T-helper 17 cell (primary cell): ENCODE measurements at places on chromosomes 7 and 10.

DNA sequence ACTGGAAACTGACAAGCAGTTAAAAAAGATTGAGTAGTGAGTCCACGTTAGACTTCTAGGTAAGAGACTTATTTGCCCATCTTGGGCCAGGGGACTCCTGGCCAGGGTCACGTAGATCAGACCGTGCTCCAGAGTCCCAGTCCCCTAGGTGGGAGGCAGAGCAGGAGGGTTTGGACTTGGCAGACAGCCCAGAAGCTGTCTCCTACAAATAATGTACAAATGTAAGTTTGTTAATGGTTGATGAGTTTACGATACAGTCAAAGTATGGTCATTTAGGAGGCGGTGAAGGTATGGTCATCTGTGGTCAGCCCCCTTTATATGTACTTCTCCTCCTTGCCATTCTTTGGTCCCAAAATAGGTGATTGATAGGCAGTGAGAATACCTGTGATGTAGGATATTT lies 28.2 kb downstream of the INPP5F start:
- no peak overlapping the region for H3K27ac ChIP-seq
- no peak overlapping the region for H3K4me3 ChIP-seq
- H3K36me3 ChIP-seq = peaks cover 3% of the 10 kb centered on the region
- DNase-seq = no peak
- H3K27me3 ChIP-seq = no peaks in the 10 kb centered on the region

- DNase-seq = no peak
- no peak overlapping the region for H3K27ac ChIP-seq
- no peaks in the 10 kb centered on the region for H3K36me3 ChIP-seq
- no peak overlapping the region for H3K4me3 ChIP-seq
- no peaks in the 10 kb centered on the region for H3K27me3 ChIP-seq
Measured at GRCh38 chr7:75650681-75651080, 88.1 kb downstream of the HIP1 start.

- H3K36me3 ChIP-seq = no peaks in the 10 kb centered on the region
- no peaks in the 10 kb centered on the region for H3K4me1 ChIP-seq
- no peak overlapping the region for H3K27ac ChIP-seq
- H3K27me3 ChIP-seq = peaks cover 25% of the 10 kb centered on the region
- no peak overlapping the region for H3K4me3 ChIP-seq
Measured at GRCh38 chr7:21028599-21028998, 241.9 kb upstream of the SP8 start.

DNA sequence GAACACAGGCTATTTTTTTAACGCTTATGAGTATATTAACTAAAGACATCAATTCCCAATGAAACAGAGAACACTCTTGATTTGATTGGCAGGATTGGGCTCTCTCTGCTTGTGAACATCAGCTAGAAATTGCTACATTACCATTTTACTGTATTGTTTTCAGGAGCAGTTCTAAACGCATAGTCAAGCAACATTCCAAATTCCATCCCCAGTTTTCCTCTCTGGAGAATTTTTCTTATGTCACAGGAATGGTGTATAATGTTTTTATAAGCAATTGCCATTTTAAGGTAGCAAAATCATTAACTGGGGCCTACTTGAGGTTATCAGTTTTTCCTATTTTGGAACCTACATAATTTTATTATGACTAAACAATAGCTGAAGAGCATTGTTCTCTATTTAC lies 276.9 kb upstream of the LRRN3 start:
- H3K4me3 ChIP-seq = no peak overlapping the region
- H3K27ac ChIP-seq = no peak overlapping the region
- H3K4me1 ChIP-seq = no peaks in the 10 kb centered on the region
- H3K27me3 ChIP-seq = no peaks in the 10 kb centered on the region
- no peaks in the 10 kb centered on the region for H3K36me3 ChIP-seq

DNA sequence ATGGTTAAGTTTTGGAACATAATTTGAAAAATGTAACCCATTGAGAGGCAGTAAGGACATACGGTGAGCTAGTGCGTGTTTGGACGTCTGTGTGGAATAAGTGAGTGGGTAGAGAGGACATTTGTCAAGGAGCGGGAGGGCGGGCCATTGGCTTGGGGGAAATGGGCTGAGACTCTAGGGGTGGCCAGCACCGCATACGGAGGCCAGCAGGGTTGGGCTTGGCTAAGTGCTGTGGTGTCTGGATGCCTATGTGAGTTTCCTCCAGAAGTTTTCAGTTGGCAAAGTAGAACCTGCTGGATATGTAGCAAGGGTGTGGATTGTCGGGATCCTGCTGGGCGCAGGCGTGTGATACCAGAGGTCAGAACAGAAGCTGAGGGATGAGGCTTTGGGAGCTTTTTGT lies 103.0 kb downstream of the TCF7L2 start:
- peaks cover 24% of the 10 kb centered on the region for H3K27me3 ChIP-seq
- DNase-seq = no peak
- peaks cover 5% of the 10 kb centered on the region for H3K36me3 ChIP-seq
- no peak overlapping the region for H3K4me3 ChIP-seq
- no peak overlapping the region for H3K27ac ChIP-seq

- H3K4me1 ChIP-seq = peaks cover 5% of the 10 kb centered on the region
- no peaks in the 10 kb centered on the region for H3K36me3 ChIP-seq
- no peak overlapping the region for H3K27ac ChIP-seq
- DNase-seq = no peak
- peaks cover 49% of the 10 kb centered on the region for H3K27me3 ChIP-seq
Measured at GRCh38 chr7:35420656-35421055, 166.8 kb upstream of the TBX20 start.

GRCh38 chr10:7788639-7789286 lies 786 bp downstream of the ATP5F1C start:
- peaks cover 42% of the 10 kb centered on the region for H3K4me1 ChIP-seq
- H3K27ac ChIP-seq = no peak overlapping the region
- no peaks in the 10 kb centered on the region for H3K27me3 ChIP-seq
- peaks cover 5% of the 10 kb centered on the region for H3K36me3 ChIP-seq

DNA sequence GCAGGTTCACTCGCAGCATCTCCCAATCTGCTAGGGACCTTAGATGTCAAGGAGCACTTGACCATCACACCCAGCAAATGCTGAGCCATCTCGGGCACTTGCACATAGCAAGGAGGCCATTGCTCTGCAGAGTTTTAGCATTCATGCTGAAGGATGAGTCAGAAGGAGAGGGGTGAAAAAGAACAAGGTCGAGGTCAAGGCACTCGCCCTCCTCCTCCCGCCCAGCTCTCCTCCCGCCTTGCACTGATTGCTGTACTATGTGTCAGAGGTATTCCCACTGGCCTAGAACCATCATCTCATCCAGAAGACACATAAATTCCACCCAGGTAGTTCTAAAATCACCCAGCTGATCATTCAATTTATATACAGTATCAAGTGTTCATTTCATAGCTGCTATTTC lies 255.1 kb upstream of the SP4 start:
- no peak overlapping the region for H3K27ac ChIP-seq
- H3K27me3 ChIP-seq = peaks cover 54% of the 10 kb centered on the region
- H3K4me1 ChIP-seq = peaks cover 5% of the 10 kb centered on the region

GRCh38 chr10:13971601-13972475 lies 358.9 kb downstream of the FRMD4A start:
- H3K36me3 ChIP-seq = no peaks in the 10 kb centered on the region
- H3K27ac ChIP-seq = peak overlapping the region; percentile 11
- no peak overlapping the region for H3K4me3 ChIP-seq
- H3K4me1 ChIP-seq = no peaks in the 10 kb centered on the region
- no peaks in the 10 kb centered on the region for H3K27me3 ChIP-seq

GRCh38 chr7:35480806-35481205 lies 214.1 kb downstream of the HERPUD2 start:
- no peak for DNase-seq
- no peaks in the 10 kb centered on the region for H3K4me1 ChIP-seq
- H3K27ac ChIP-seq = no peak overlapping the region
- H3K4me3 ChIP-seq = no peak overlapping the region

GRCh38 chr7:1359681-1360485 lies 99.4 kb downstream of the MICALL2 start:
- H3K27ac ChIP-seq = no peak overlapping the region
- DNase-seq = no peak
- H3K36me3 ChIP-seq = no peaks in the 10 kb centered on the region
- H3K4me1 ChIP-seq = peaks cover 3% of the 10 kb centered on the region

GRCh38 chr10:11538834-11539190 lies 72.6 kb downstream of the USP6NL start:
- peaks cover 12% of the 10 kb centered on the region for H3K4me1 ChIP-seq
- H3K27ac ChIP-seq = no peak overlapping the region
- H3K36me3 ChIP-seq = peaks cover 5% of the 10 kb centered on the region
- H3K4me3 ChIP-seq = no peak overlapping the region

DNA sequence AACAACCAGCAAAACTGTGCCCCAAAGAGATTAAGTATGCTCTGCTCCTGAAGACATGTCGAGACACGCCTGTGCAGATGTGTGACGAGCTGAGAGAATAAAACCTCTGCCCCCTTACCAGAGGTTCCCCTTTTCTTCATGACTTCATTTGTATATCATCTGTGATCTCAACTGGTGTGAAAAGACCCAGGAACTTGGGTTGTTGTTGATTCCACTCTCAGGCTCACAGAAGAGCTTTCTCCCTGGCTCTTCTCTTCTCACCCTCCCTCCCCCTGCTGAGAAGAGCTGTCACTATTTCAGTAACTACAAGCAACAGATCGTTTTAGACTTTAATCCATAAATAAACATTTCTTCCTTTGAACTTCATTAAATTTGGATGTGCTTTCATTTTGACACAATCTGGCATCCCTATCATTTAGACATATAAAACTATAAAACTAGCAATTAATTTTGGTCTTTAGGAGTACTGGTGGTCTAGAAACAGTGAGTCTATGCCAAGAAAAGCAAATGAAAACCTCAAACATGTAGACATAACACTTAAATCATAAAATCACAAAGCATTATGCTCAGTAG lies 179.3 kb upstream of the FZD8 start:
- no peaks in the 10 kb centered on the region for H3K36me3 ChIP-seq
- DNase-seq = no peak
- H3K4me1 ChIP-seq = no peaks in the 10 kb centered on the region
- H3K4me3 ChIP-seq = no peak overlapping the region
- peaks cover 6% of the 10 kb centered on the region for H3K27me3 ChIP-seq

DNA sequence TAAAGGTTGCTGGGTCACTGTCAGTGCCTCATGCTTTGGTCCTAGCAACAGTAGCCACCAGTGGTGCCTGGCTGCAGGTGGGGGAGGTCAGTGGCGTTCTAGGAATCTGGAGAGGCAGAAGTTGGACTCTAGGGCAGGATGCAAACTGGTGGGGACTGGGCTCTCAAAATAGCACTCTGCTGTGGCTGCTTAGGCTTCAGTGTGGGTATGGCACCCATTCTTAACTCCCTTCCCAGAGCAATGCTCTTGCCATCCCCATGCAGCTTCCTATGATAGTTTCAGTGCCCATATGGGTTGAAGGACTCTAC lies 330.8 kb downstream of the PCDH15 start:
- no peaks in the 10 kb centered on the region for H3K4me1 ChIP-seq
- H3K27me3 ChIP-seq = no peaks in the 10 kb centered on the region
- no peak overlapping the region for H3K27ac ChIP-seq

DNA sequence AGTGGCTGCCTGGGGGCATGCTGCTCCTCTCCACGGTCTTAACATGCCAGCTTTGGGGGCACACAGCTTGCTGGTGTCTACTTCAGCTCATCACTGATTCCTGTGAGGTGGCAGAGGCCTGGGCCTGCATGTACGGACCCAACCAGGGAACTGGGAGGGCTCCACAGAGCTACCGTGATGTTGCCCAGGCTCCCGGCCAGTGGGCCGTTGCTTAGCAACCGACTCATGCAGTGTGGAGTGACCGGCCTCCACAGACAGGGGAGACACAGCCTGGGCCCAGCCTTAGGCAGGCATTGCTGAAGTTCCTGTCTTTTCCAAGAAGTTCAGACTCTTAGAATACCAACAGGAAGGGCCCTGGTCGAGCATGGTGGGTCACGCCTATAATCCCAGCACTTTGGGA lies 25.8 kb upstream of the SH2B2 start:
- H3K36me3 ChIP-seq = no peaks in the 10 kb centered on the region
- DNase-seq = no peak
- H3K4me1 ChIP-seq = peaks cover 4% of the 10 kb centered on the region
- H3K4me3 ChIP-seq = no peak overlapping the region
- H3K27ac ChIP-seq = no peak overlapping the region

DNA sequence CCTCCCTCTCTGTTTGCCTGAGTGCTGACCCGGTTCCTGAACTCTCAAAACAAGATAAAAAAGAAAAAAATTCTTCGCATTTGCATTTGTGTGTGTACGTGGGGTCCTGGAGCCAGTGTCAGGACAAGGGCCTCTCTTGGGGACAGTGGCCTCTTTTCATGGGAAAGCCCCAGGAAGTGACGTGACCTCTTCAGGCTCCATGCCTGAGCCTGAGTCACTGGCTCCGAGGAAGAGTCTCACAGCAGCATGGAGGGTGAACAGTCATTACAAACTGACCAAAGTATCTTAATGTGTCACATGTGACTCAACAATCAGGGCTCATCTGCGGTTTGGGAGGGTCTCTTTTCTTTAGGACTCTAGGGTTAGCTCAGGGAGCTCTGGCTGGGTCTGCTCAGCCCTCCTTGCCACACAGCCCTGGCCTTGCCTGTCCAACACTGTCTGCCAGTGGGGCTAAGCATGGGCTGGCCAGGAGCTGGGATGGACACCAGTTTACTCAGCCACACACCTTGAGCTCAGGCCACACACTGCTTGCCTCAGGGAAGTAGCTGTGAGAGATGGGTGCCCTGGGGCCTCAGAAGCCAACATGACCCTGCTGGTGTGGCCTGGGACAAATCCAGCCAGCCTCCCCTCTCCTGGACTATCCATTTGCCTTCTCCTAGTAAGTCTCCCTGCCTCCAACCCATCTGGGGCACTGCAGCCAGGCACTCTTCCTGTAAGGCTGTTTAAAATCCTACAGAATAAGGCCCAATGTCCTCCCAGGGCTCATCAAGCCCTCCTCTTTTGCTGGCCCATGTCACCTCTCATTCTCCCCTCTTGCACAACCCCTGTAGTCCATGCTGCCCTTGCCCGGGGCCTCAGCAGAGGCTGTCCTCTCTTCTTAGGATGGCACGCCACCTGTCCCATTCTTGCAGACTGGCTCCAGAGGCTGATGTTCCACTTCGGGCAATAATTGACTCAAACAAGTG lies 10.5 kb downstream of the TMEM273 start:
- H3K27ac ChIP-seq = peak overlapping the region; percentile 97
- no peak for DNase-seq
- peaks cover 60% of the 10 kb centered on the region for H3K4me1 ChIP-seq
- H3K4me3 ChIP-seq = peak overlapping the region; percentile 75
- H3K36me3 ChIP-seq = peaks cover 2% of the 10 kb centered on the region

DNA sequence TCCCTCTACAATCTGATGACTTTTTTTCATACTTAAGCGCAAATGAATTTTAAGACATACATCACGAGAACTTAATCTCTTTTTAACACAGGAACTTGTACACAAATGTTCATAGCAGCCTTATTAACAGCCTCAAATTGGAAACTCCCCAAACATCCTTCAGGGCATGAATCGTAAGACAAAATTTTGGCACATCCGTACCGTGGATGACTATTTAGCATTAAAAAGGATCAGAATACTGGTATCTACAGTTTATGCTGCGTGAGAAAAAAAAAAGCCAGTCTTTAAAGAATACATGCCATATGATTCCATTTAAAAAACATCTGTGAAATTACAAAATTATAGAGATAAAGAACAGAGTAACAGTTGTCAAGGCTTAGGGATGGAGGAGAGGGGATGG lies 46.8 kb downstream of the PDE1C start:
- H3K27ac ChIP-seq = no peak overlapping the region
- H3K36me3 ChIP-seq = no peaks in the 10 kb centered on the region
- H3K4me3 ChIP-seq = no peak overlapping the region

- no peak for DNase-seq
- H3K27me3 ChIP-seq = no peaks in the 10 kb centered on the region
- no peaks in the 10 kb centered on the region for H3K36me3 ChIP-seq
- no peaks in the 10 kb centered on the region for H3K4me1 ChIP-seq
- H3K27ac ChIP-seq = no peak overlapping the region
Measured at GRCh38 chr10:19209319-19209718, 160.7 kb downstream of the MALRD1 start.
